ENCODE measurements at places on chromosomes 6 and 20.
A peak's percentile ranks its signal among the peaks of the same experiment; 100 is the strongest.

GRCh38 chr6:109303640-109304283 lies 78.5 kb downstream of the CD164 start:
- ATAC-seq, result no peak

GRCh38 chr20:61934716-61935530 lies 130.8 kb downstream of the TAF4 start:
- no peak for ATAC-seq

GRCh38 chr6:79048611-79049010 lies 29.4 kb downstream of the PHIP start:
- ATAC-seq, result no peak

GRCh38 chr20:6590891-6591637 lies 176.4 kb upstream of the BMP2 start:
- no peak for ATAC-seq

DNA sequence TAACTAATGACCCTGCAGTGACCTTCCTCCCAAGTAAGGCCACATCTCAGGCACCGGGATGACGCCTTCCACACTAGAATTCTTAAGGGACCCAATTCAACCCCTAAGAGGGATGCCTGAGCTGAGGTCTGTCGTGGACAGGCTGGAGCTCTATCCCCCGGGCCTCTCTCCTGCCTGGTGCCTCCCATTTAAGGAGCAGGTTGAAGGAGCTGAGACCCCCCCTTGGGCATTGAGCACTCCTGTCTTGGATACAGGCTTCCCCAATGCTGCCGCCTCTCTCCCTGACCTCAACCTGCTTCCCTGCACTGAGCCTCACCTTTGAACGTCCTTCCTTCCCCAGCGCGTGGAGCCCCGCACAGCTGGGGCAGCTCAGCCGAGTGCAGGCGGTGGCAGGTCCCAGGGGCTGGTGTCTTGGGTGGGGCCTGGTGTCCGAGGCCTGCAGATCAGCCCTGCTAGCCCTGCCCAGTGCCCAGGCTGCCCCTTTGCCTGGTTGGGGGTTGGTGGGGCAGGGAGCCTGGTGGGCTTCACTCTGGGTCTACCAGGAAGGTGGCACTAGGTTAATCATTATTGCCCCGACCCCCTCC lies 19.9 kb upstream of the BHLHE23 start:
- ATAC-seq, result no peak

- ATAC-seq, result no peak
These were observed 1189.4 kb upstream of the EYS start for GRCh38 chr6:66896415-66896814.

- ATAC-seq, result peak; percentile 93
These were observed 9.9 kb upstream of the NCOA5 start for GRCh38 chr20:46099491-46100287.

DNA sequence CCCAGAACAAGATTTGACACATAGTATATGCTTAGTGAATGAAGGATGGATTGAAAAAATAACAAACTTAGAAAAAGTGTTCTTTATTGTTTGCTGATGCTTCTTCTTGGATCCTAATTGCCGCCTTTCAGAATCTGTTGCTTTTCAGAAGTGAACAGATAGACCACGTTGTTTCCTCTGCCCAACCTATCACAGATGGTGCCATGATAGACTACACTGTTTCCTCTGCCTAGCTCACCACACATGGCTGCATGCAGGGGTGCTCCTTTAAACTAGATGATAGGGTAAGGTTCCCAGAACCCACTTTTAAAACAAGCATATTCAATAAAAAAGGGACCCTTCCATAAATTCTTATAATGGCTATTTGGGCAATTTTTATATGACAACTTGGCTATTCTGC lies 4.6 kb upstream of the RGS17 start:
- no peak for ATAC-seq

DNA sequence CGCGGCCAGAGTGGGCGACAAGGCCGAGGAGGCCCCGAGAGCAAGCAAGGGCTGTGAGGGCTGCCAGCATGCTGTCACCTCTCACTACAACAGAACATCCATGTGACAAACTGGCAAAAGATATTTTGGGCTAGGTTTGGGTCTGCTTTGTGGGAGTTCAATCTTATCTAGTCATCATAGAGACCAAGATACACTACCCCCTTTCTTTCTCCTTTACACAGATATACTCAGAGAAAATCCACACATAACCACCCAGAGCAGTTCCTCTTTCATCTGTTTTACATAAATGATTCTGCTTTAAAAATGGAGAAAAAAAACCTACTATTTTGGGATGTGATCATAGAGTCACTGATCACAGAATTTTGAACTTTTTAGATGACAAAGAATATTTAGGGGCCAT lies 16.8 kb downstream of the SOX4 start:
- peak; percentile 63 for ATAC-seq

DNA sequence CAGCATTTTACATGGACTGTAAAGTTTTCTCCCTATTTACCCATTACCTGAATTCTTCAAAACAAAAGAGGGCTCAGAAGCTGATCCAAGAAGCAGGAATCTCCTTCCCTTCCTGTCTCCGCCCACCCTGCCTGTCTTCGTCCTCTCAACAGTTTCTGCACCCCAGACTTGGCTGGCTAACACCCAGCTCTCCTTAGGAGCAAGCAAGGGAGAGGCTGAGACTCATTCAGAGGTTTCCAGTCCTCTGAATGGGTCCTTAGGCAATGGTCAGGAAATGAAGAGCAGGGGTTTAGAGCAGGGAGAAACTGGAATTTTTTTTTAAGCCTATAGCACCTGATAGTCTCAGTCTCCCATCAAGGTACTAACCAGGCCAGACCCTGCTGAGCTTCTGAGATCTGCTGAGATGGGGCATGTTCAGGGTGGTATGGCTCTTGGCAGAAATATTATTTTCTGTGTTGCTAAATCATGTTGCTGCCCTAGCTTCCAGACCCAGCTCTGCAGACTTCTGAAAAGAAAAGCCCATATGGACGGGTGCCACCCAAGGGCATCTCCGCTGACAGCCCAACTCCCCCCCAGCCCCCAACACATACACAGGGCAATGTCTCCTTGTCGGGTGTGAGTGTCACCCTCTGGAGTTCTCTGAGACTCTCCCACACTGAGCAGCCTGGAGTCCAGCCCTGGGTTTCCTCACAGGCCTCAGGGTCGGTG lies 74.6 kb upstream of the CD93 start:
- ATAC-seq, result no peak

DNA sequence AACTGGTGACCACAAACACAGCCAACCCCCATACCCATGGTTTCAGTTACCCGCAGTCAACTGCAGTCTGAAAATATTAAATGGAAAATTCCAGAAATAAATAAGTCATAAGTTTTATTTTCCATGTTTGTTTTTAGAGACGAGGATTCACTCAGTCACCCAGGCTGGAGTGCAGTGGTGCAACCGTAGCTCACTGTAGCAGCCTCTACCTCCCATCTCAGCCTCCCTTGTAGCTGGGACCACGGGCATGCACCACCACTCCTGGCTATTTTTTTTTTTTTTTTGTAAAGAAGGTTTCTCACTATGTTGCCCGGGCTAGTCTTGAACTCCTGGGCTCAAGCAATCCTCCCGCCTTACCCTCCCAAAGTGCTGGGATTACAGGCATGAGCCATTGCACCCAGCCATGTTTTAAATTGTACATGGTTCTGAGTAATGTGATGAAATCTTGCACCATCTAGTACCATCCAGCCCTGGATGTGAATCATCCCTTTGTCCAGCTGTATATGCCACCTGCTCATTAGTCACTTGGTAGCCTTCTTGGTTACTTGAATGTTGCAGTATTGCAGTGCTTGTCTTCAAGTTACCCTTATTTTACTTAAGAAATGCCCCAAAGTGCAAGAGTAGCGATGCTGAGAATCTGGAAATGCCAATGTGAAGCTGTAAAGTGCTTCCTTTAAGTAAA lies 14.5 kb downstream of the CSNK2A1 start:
- ATAC-seq, result no peak

DNA sequence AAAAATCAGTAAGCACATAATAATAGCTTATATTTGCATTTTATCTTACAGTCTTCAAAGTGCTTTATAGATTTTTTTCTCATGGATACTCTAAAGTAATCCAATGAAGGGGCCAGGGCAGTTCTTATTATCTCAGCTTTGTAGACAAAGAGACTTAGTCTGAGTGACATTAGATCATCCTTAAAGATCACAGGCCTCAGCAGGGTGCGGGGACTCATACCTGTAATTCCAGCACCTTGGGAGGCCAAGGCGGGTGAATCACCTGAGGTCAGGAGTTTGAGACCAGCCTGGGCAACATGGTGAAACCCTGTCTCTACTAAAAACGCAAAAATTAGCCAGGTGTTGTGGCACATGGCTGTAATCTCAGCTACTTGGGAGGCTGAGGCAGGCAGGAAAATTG lies 14.5 kb downstream of the FERMT1 start:
- ATAC-seq, result no peak

- no peak for ATAC-seq
These were observed 78.4 kb downstream of the OPRM1 start for GRCh38 chr6:154117485-154117884.

DNA sequence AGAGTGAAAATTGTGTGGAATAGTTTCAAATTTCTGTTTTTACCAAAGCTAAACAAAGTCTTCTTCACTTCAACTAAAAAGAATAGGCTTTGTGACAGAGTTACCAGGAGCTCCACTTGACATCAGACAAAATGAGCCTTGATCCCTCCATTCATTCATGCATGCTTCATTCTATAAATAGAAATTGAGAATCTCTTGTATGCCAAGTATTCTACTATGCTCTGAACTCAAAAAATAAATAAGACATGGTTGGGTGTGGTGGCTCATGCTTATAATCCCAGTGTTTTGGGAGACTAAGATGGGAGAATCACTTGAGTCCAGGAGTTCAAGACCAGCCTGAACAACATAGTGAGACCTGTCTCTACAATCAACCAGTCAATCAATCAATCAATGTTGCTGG lies 236.6 kb upstream of the FAM83B start:
- no peak for ATAC-seq

- ATAC-seq, result no peak
These were observed 7.4 kb upstream of the FKBPL start for GRCh38 chr6:32137454-32137853.

GRCh38 chr20:36925234-36925633 lies 26.3 kb downstream of the SAMHD1 start:
- no peak for ATAC-seq
